ENCODE measurements at places on chromosomes 2 and 18.

- peak; percentile 64 for DNase-seq
Observed at GRCh38 chr2:24984912-24985311, 13.2 kb upstream of the DNAJC27 start.

DNA sequence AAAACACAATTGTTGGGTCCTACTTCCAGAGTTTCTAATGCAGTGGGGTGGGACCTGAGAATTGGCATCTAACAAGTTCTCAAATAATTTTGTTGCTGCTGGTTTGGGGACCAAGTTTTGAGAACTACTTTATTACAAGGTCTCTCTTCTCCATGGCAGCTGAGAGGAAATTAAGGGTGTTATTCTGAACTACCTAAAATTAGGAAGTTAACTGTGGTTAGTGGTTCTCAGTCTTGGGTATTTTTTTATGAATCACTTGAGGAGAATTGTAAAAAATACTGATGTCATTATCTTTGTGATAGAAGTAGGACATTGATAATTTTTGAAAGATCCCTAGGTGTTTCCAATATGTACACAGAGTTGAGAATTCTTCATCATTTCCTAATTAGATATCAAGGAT lies 210.2 kb downstream of the MC4R start:
- DNase-seq, result no peak

DNA sequence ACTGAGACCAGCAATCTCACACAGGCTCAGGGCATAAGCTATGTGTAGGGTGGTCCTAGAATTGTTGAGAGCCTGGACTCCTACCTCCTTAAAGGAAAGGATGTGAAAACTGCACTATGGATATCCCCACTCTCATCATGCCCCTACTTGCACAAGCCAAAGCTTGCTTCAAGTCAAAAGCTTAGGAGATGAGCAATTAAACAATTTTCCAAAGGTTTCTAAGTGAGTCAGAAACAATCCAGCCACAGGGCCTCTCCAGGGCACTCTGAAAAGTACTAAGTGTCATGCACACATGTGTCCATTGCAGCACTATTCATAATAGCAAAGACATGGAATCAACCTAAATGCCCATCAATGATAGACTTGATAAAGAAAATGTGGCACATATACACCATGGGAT lies 215.4 kb downstream of the AFF3 start:
- no peak for DNase-seq

DNA sequence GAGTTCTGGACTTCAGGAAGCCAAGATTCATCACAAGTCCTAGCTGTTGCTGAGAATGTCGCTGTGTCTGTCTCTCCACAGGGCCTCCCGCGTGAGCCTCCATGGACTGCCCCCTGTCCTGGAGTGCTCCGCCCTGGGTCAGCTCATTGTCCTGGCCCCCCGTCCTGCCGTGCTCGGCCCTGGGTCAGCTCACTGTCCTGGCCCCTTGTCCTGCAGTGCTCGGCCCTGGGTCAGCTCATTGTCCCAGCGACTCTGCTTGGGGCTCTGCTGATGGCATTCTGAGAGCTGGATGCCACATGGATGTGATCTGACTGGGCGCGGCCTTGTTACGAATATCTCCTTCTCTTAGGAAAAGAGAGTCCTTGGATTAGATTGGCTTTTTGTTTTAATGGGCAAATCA lies 78.5 kb downstream of the EIPR1 start:
- DNase-seq, result no peak

All from NCI-H2171 treated with DMSO at 0.1 percent for 48 hours (cell line).